ENCODE measurements at places on chromosomes 7 and 10.

GRCh38 chr7:83519240-83519639 is 129.7 kb downstream of the SEMA3E start:
- no peak for DNase-seq

GRCh38 chr7:1492640-1493039 is 11.5 kb downstream of the INTS1 start:
- DNase-seq = no peak

DNA sequence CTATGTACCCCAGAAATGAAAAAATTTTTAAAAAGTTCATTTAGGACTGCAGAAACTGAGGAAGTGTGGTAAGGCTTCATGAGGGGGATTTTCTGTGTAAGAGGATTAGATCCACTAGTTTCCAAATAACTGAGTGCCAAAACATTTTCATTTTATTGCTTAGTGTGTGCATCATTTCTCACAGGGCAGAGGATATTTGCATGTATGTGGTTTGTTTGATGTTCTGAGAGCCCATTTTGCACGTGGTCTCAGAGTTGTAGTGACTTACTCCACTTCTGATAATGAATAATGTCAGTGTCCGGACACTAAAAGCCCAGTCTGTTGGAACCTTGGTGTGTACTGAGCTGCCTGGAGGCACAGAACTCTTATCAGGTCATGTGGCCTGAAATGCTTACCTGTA is 299.9 kb downstream of the AUTS2 start:
- no peak for DNase-seq

- DNase-seq = no peak
These were observed 80.4 kb downstream of the SEMA3A start for GRCh38 chr7:84113906-84114850.

DNA sequence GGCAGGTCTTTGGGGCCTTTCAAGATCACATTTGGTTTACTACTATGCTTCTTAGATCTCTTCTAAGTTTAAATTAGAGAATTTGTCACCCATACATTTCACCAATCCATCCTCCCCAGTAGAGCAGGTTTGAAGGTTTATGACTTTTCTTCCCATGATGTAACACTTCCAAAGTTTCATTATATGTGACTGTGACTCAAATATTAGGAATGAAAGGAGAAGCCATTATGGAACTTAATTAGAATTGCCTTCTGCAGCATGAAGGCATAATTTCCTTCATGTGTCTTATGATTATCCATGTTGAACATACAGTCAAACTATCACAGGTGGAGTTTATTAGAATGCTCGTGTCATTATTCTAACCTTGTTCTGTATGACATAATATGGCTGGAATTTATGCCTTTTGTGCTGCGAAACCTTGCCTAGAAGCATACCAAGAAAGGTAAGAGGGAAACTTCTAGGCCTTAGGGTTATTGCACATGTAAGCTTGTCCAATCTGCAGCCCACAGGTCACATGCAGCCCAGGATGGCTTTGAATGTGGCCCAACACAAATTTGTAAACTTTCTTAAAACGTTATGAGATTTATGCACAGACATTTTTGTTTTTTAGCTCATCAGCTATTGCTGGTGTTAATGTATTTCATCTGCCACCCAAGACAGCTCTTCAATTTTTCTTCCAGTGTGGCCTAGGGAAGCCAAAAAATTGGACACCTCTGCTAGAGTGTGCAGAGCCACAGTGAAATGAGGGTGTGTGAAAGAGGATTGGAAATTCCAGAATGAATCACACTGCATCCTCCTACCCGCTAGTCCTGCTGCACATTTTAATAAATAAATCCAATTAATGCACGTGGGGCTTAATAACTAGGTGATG is 133.6 kb downstream of the TMEM26 start:
- DNase-seq = no peak

DNA sequence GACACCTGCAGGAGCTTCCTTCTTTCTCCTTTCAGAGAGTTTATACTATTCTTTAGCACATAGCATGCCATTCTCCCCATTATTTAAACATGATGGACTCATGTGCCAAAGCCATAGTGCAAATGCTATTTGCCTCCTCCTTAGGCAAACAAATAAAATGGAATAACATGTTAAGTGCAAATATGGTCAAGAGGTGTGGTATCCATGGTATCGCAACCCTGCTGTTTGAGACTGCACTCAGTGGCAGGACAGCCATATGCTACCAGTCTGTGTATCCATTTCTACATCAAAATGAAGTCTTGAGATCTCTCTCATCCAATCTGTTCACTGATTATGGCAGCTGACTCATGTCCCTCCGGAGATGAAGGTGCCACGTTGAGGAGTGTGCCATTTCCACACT is 22.8 kb downstream of the HEPACAM2 start:
- no peak for DNase-seq

GRCh38 chr7:106291247-106291646 is 6.5 kb upstream of the NAMPT start:
- no peak for DNase-seq

- DNase-seq = no peak
These were observed 110.4 kb downstream of the TCF7L2 start for GRCh38 chr10:113060201-113061053.
